ENCODE measurements at places on chromosomes 2 and 18.

- H3K4me1 ChIP-seq, result no peaks in the 10 kb centered on the region
- H3K4me3 ChIP-seq, result no peak overlapping the region
- H3K36me3 ChIP-seq, result no peaks in the 10 kb centered on the region
- H3K27ac ChIP-seq, result no peak overlapping the region
Observed at GRCh38 chr18:8424917-8425725, 184.1 kb upstream of the RAB12 start.

DNA sequence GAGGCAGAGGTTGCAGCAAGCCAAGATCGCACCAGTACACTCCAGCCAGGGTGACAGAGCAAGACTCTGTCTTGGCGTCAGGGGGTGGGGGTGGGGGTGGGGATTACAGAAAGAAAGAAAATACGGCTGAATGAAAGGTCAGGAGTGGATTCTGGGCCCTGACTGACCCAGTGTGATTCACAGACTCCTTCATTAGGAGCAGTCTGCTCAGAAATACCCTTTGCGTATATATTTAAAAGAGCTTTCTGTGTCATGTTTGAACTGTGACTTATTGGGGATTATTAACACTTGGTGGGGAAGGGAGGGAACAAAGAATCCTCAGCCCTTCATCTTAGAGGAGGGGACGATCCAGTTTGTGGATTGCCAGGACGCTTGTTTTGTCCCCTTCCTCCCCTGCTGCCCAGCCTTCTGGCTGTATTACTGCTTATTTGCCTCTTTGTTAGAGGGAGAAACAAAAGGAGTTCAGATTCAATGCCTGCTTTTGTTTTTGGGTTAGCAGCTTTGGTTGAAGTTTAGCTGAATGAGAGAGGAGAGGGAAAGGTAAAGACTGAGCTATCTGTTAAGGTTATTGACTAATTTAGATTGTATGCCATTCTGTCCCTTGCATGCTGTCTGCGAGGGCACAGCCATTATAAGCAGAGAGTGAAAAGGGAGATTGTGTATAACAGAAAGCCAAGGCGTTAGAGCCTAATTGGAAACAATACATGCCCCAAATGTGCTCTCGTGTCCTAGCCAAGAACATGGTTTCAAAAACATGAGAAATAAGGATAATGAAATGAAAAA lies 118.3 kb downstream of the FMNL2 start:
- no peak overlapping the region for H3K27ac ChIP-seq
- no peaks in the 10 kb centered on the region for H3K36me3 ChIP-seq
- no peak for DNase-seq

DNA sequence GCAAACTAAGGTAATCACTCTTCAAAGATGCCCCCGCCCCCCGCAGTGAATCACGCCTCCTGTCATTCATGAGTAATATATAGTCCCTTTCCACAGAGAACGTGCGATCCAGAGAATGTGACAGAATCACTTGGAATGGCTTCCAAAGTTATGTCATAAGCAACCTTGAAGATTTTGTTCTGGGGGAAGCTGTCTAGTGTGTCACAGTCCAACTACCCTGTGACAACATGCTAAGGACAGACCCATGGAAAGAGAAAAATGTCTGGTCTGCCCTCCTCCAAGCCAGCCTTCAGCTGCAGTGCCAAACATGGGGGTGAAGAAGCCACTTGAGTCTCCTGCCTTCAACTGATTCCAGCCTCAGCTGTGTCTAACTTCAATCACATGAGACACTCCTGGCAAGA lies 259.1 kb downstream of the SS18 start:
- peaks cover under 1% of the 10 kb centered on the region for H3K27me3 ChIP-seq
- no peaks in the 10 kb centered on the region for H3K4me1 ChIP-seq
- no peak overlapping the region for H3K27ac ChIP-seq
- H3K4me3 ChIP-seq, result no peak overlapping the region
- no peaks in the 10 kb centered on the region for H3K36me3 ChIP-seq

DNA sequence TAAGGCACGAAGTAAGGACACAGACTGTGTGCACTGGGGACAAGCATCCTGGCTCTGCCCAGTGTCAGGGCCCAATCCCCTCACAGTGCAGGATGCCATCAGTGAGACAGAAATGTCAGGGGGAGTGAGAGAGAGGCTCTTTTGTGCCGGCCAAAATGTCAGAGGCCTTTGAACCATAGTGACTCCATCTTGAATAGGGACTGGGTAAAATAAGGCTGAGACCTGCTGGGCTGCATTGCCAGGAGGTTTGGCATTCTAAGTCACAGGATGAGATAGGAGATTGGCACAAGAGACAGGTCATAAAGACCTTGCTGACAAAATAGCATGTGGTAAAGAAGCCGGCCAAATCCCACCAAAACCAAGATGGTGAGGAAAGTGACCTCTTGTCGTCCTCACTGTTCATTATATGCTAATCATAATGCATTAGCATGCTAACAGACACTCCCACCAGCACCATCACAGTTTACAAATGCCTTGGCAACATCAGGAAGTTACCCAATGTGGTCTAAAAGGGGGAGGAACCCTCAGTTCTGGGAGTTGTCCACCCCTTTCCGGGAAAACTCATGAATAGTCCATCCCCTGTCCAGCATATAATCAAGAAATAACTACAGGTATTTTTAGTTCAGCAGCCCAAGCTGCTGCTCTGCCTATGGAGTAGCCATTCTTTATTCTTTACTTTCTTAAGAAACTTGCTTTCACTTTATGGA lies 337.4 kb downstream of the LPIN1 start:
- H3K4me3 ChIP-seq, result no peak overlapping the region
- no peak for DNase-seq
- peaks cover 16% of the 10 kb centered on the region for H3K4me1 ChIP-seq
- no peaks in the 10 kb centered on the region for H3K36me3 ChIP-seq
- no peaks in the 10 kb centered on the region for H3K27me3 ChIP-seq

DNA sequence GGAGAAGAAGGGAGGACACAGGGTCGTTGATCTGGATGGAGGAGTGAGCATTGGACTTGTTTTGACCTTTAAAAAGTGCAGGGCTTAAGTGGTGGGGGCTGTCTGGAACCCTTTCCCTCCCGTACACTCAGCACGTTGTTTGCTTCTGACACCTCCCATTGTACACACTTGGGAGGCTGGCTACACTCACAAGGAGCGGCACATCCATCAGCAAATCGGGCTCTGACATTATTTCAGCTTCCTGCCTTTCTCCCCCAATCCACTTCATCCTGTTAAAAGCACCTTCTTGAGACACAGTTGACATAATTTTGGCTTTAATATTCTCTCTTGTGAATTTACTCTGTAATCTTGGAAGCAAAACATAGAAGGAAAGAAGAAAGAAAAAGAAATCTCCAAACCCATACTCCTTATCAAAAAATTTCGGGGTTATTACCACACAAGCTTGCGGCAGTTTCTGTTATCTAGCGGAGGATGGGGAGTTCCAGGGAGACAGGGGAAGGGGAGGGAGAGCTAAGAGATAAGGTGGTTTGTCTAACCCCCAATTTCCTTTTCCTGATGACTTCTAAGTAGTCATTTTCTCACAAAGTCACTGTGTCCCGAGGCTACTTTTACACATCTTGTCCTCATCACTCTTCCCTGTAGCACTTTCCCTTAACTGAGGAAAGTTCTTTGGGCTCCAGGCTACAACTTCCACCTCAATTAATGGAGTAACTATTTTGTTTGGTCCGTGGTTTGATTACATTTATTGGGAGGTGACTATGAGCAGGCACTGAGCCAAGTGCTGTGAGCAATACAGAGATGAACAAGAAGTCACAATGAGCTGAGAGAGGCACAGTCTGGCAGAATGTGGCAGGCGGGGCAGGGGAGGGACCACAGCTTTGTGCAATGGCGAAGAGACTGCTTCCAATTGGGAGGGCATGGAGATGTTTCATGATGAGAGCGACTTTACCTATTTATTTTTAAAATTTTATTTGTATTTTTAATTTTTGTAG lies 240.1 kb upstream of the MEX3C start:
- H3K27me3 ChIP-seq, result no peaks in the 10 kb centered on the region
- peak; percentile 12 for DNase-seq
- no peak overlapping the region for H3K4me3 ChIP-seq
- no peak overlapping the region for H3K27ac ChIP-seq
- no peaks in the 10 kb centered on the region for H3K4me1 ChIP-seq

GRCh38 chr2:85905187-85905666 lies 16.4 kb upstream of the ST3GAL5 start:
- H3K4me3 ChIP-seq, result no peak overlapping the region
- no peaks in the 10 kb centered on the region for H3K27me3 ChIP-seq
- no peaks in the 10 kb centered on the region for H3K4me1 ChIP-seq

- H3K27ac ChIP-seq, result no peak overlapping the region
- no peaks in the 10 kb centered on the region for H3K36me3 ChIP-seq
- H3K4me1 ChIP-seq, result no peaks in the 10 kb centered on the region
- no peaks in the 10 kb centered on the region for H3K27me3 ChIP-seq
Observed at GRCh38 chr18:2096551-2096950, 474.8 kb downstream of the METTL4 start.

DNA sequence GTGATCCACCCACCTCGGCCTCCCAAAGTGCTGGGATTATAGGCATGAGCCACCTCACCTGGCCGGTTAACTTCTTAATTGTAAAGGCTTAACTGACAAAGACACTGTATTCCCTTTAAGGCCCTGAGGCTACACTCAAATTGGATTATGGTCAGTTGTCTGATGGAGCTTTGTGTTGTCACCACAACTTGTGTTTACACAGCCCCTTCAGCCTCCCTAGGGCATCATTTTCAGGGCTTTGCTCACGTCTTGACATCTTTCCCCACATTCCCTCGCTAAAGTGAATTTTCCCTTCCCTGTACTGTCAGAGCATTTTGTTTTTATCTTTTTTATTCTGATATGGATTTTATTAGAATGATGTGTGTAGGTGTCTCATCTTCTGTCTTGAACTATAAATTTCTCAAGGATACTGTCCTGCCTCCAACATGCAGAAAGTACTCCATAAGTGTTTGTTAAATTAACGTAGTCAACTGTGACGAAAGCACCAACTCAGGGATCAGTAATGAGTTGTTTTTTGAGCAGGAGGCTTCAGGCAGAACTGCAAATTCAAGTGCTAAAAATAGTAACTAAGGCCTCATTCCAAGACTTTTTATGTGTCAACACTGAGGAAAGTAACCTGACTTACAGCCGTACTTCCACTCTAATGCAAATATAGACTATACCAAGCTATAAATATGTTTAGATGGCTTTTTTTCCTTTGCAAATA lies 77.1 kb upstream of the NARS1 start:
- no peak for DNase-seq
- no peak overlapping the region for H3K4me3 ChIP-seq
- H3K27ac ChIP-seq, result no peak overlapping the region

DNA sequence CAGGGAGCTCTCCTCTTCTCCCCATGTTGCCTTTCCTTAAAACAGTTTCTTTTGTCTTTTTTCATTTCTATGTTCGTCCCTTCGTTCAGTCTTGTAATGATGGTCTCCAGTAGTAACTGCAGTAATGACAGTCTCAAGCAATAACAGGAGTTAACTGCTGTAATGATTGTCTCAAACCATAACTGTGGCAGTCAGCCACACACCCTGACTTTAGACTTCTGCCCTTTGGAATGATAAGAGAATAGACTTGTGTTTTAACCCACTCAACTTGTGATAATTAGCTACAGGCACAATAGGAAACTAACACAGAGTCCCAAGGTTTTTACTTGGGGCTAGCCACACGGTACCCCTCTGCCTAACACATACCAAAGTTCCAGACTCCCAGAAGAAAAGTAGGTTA lies 12.1 kb downstream of the TMEM131 start:
- no peak overlapping the region for H3K27ac ChIP-seq
- no peaks in the 10 kb centered on the region for H3K4me1 ChIP-seq
- H3K27me3 ChIP-seq, result no peaks in the 10 kb centered on the region
- DNase-seq, result no peak
- H3K4me3 ChIP-seq, result no peak overlapping the region
- H3K36me3 ChIP-seq, result no peaks in the 10 kb centered on the region

GRCh38 chr2:196742216-196742615 lies 57.3 kb downstream of the GTF3C3 start:
- H3K27me3 ChIP-seq, result no peaks in the 10 kb centered on the region
- H3K4me1 ChIP-seq, result no peaks in the 10 kb centered on the region
- no peak overlapping the region for H3K27ac ChIP-seq
- no peak overlapping the region for H3K4me3 ChIP-seq

DNA sequence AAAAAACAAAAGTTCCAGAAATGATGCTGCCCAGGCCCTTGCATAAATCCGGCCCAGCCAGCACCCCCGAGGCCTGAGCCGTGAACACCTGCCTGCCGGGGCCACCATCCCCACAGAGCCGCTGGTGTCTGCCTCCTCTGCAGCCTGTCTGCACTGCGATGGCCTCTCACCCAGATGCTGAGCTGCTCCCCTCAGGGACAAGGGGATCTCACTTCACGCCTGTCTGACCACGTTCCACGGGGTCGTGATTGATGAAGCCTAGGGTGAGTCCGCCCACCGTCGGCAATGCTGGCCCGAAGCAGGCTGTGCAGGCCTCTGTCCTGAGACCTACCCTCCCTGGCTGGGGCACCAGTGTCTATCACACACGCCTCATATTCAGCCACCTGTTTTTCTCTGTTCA lies 444.2 kb downstream of the EIPR1 start:
- H3K27me3 ChIP-seq, result no peaks in the 10 kb centered on the region
- no peak overlapping the region for H3K4me3 ChIP-seq
- H3K27ac ChIP-seq, result no peak overlapping the region
- no peak for DNase-seq
- no peaks in the 10 kb centered on the region for H3K36me3 ChIP-seq
- H3K4me1 ChIP-seq, result no peaks in the 10 kb centered on the region

DNA sequence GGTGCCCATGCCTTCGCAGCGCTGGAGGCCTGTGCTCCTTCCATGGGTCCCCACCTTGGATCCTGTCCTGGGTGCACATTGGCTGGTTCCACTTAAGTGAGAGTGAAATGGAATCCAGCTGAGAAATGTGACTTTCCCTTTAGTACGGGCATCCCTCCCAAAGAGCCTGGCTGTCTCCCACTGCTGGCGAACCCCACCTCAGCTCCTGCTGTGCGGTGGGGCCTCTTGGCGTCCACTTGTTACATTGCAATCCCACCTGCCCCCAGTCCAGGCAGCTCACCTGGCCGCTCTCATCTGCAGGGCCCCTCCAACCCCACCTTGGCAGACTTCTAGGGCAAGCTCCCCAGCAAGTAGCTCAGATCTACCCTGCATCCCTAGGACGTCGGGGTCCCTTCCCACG lies 35.5 kb upstream of the GNAL start:
- H3K27ac ChIP-seq, result no peak overlapping the region
- no peak overlapping the region for H3K4me3 ChIP-seq
- H3K27me3 ChIP-seq, result peaks cover 12% of the 10 kb centered on the region
- H3K36me3 ChIP-seq, result no peaks in the 10 kb centered on the region
- DNase-seq, result no peak

GRCh38 chr2:30706534-30707303 lies 100.5 kb downstream of the CAPN13 start:
- H3K4me3 ChIP-seq, result no peak overlapping the region
- no peaks in the 10 kb centered on the region for H3K36me3 ChIP-seq
- no peaks in the 10 kb centered on the region for H3K27me3 ChIP-seq
- peak; percentile 53 for DNase-seq

DNA sequence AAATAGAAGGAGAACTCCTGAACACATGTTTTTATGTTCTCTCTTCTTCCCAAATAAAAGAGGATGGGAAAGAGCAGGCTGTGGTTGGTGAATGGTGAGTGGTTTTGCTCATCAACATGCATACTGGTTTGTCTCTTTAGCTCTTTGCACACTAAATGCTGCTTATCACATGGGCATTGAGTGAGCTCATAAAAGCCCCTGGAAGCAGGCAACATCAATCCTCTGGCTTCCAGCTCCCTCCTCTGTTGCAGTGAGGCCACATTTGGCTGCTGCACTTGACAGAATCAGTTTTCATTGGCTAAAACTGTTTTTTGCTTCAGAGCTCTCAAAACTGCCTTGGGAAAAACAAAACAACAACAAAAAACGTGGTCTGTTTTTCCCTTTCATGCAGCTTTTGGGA lies 1308.2 kb upstream of the NRXN1 start:
- no peaks in the 10 kb centered on the region for H3K27me3 ChIP-seq
- no peak for DNase-seq
- no peak overlapping the region for H3K27ac ChIP-seq

GRCh38 chr18:6333981-6334380 lies 80.7 kb downstream of the L3MBTL4 start:
- H3K36me3 ChIP-seq, result no peaks in the 10 kb centered on the region
- no peak overlapping the region for H3K4me3 ChIP-seq
- H3K27ac ChIP-seq, result no peak overlapping the region
- H3K27me3 ChIP-seq, result no peaks in the 10 kb centered on the region
- no peak for DNase-seq
